KG1 (cell line): ENCODE measurements at places on chromosomes 13 and 19.

GRCh38 chr19:8233370-8233769 lies 24.2 kb downstream of the CERS4 start:
- no peak for DNase-seq

DNA sequence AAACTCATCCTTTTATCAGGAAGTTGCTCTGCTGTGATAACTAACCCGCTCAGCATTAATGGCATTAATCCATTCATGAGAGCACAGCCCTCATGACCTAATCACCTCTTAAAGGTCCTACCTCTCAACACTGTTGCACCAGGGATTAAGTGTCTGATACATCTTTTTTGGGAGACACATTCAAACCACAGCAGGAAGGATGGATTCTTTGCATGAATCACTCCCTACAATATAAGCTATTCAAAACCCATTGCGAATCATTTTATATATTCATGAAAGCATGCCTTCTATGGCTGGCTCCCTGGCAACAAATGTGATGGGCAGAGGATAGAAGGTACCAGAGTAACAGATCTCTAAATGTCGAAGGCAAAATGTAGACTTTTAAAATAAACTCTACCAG lies 27.6 kb downstream of the ARL11 start:
- DNase-seq: no peak

- DNase-seq: no peak
These were observed 511 bp downstream of the GARRE1 start for GRCh38 chr19:34254698-34255432.

DNA sequence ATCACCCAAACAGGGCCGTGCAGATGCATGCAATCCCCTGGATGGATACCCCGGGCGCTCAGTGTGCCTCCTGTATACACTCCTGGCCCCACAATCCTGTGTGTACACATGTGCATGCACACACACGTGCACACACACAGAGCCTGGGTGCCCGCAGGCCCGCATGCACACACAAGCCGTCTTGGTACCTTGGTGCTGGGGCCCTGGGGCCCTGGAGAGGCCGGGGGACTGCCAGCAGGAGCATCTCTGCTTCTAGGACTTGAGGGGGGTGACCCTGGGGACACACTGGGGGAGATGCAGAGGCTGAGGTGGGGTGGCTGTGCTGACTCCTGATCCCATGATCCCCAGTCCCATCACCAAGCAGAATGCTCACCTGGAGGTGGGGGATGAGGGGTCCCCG lies 15.6 kb upstream of the EPOR start:
- no peak for DNase-seq
